ENCODE measurements at places on chromosomes 12 and 14.

DNA sequence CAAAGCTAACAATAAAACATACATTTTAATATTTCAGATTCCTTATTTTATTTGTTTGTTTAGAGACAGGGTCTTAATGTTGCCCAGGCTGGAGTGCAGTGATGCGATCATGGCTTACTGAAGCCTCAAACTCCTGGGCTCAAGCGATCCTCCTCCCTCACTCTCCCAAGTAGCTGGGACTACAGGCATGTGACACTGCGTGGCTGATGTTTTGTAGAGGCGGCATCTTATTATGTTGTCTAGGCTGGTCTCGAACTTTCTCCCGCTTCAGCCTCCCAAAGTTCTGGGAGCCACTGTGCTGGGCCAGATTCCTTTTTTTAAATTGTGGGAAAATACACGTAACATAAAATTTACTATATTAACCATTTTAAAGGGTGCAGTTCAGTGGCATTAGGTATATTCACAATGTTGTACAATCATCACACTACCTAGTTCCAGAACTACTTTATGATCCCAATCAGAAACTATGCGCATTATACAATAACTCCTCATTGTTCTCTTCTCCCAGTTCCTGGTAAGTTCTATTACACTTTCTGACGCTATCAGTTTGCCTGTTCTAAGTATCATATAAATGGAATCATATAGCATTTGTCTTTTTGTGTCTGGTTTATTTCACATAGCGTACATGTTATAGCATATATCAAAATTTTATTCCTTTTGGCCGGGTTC lies 40.3 kb downstream of the ADIPOR2 start:
- no peak for DNase-seq

- DNase-seq, result no peak
Observed at GRCh38 chr12:58310809-58311622, 369.6 kb downstream of the ATP23 start.

- DNase-seq, result no peak
Observed at GRCh38 chr12:109173443-109174240, 57.3 kb downstream of the ACACB start.

DNA sequence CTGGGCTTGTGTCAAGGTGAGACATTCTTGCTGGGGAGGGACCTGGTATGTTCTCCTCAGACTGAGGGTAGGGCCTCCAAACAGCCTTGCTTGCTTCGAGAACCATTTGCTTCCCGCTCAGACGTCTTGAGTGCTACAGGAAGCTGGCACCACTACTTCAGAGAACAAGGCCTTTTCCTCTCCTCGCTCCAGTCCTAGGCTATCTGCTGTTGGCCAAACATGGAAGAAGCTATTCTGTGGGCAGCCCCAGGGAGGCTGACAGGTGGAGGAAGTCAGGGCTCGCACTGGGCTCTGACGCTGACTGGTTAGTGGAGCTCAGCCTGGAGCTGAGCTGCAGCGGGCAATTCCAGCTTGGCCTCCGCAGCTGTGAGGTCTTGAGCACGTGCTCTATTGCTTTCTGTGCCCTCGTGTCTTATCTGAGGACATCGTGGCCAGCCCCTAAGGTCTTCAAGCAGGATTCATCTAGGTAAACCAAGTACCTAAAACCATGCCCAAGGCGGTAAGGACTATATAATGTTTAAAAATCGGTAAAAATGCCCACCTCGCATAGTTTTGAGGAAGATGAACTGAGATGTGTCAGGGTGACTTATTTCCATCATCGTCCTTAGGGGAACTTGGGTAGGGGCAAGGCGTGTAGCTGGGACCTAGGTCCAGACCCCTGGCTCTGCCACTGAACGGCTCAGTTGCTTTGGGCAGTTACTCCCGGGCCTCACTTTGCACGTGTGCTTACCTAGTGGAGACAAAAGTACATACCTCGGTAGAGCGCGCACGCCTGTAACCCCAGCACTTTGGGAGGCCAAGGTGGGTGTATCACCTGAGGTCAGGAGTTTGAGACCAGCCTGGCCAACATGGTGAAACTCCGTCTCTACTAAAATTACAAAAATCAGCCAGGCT lies 4.3 kb downstream of the GAPDH start:
- DNase-seq, result no peak

GRCh38 chr12:125187148-125187745 lies 122.0 kb downstream of the AACS start:
- no peak for DNase-seq

GRCh38 chr14:104121142-104121541 lies 17.2 kb upstream of the KIF26A start:
- no peak for DNase-seq

- DNase-seq, result no peak
Observed at GRCh38 chr12:66709893-66710292, 31.0 kb upstream of the GRIP1 start.

- no peak for DNase-seq
Observed at GRCh38 chr14:33851366-33851765, 99.5 kb downstream of the EGLN3 start.

Measured in activated CD8-positive, alpha-beta memory T cell treated with anti-CD3 and anti-CD28 coated beads for 1 hour (primary cell).